Stimulated activated CD4-positive, alpha-beta T cell treated with anti-CD3 and anti-CD28 coated beads, Interleukin-2, amount 100 ng/mL, for 4 hours (primary cell): ENCODE measurements at places on chromosomes 5 and 9.

- DNase-seq, result no peak
These were observed 62.1 kb upstream of the ATG10 start for GRCh38 chr5:81909677-81910076.

GRCh38 chr9:132556235-132556634, 26.2 kb upstream of the BARHL1 start:
- no peak for DNase-seq

DNA sequence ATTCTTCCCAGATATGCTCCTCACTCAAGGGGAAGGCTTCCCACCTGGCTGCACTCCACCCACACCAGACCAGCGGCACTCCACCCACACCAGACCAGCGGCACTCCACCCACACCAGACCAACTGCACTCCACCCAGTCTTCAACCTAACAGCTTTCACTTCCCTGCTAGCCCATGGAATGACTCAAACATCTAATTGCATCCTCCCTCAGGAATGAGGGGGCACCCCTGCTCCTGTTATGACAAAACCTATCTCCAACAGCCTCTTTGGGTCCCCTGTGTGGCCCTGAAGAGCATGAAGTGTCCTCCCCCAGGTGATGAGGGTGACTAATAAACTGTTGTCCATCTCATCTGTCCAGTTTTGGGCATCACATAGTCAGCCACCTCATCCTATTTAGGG, 556.6 kb upstream of the TUSC1 start:
- DNase-seq, result no peak

DNA sequence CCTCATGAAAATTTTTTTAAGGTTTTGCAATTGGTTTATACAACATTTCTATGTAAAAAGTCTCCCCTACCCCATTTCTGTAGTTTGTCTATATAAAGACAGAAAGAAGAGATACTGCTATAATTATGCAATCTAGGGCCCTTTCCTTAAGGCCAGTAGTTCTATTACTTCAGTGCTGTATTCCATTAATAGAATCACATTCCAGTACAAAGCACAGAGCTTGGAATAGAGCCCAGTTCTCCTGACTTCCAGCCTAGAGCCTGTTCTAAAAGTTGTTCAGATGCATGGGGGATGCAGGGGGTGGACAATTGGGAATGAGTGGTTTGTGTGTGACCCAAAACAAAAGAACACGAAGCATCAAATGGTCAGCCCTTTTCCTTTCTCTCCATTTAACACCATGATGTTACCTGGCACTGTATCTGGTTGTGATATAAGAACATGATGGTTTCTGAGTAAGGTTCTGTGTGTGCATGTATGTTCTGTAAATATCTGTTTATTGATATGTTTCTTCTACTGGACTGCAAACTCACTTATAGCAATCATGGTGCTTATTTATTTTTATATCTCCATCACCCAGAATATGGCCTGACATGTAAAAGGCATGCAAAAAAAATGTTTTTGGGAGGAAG, 8.2 kb upstream of the GRAMD2B start:
- DNase-seq, result no peak

GRCh38 chr9:137269231-137269772, 8.2 kb upstream of the TOR4A start:
- DNase-seq, result no peak

GRCh38 chr5:140176031-140176387, 1.0 kb downstream of the CYSTM1 start:
- no peak for DNase-seq

- DNase-seq, result no peak
These were observed 958 bp downstream of the MYOZ3 start for GRCh38 chr5:150661821-150662596.

GRCh38 chr5:178577376-178577839, 12.8 kb downstream of the COL23A1 start:
- no peak for DNase-seq

GRCh38 chr5:72093217-72093616, 14.1 kb upstream of the MAP1B start:
- DNase-seq, result no peak

DNA sequence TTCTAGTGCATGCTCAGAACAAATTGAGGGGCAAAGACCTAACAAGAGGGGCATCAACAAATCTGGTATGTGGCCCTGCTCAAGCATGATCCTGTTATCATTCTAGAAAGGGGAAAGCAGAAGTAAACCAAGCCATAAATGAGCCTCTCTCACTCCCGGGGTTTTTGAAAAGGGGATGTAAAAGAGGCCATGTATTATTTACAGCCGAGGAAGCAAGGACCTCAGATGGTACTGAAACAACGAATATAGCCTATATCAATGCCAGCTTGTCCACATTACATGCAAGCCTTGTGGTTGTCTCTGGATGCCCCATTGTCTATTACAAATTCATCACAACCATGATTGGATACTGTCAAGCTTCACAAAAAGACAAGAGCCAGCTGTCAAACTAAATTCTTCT, 211.3 kb downstream of the DCP2 start:
- DNase-seq, result no peak

DNA sequence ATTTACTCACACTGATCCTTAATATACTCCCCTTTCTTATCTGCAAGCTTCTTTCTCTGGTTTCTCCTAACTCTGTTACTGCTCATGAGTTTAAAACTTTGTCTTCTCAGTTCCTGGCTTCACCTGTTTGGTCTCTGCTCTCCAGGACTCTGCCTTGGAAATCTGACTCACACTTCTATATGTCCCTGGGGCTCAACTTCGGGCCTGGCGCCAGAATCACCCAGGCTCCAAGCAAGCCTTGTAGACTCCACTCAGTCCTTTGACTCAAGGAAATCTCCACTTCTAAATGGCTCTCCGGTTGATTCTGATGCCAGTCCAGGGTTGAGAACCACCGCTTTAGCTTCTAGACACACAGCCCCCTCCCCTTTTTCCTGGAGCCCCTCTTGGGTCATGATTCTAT, 57.8 kb downstream of the TMC1 start:
- DNase-seq, result no peak

- no peak for DNase-seq
These were observed 15.1 kb downstream of the SLC28A3 start for GRCh38 chr9:84325347-84325973.

GRCh38 chr9:74672237-74672636, 175.1 kb downstream of the RORB start:
- no peak for DNase-seq

GRCh38 chr5:170493028-170493820, 10.6 kb upstream of the KCNIP1 start:
- no peak for DNase-seq

DNA sequence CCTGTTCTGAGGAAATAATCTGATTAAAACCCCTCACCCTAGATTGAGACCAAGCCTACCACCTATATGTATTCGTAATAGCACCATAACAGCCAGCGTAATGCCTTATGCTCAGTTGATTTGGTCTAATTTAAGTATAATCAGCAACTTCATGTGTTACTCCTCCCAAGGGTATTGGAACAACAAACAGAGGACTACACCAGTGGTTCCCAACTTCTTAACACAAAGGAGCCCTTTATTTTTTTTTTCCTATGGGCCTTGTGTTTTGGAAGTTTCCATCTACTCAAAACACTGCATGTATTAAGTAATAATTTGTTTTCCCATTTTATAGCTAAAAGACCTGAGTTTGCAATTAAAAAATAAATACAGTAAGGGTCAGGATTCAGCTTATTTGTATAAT, 140.7 kb downstream of the ADAMTSL1 start:
- no peak for DNase-seq

DNA sequence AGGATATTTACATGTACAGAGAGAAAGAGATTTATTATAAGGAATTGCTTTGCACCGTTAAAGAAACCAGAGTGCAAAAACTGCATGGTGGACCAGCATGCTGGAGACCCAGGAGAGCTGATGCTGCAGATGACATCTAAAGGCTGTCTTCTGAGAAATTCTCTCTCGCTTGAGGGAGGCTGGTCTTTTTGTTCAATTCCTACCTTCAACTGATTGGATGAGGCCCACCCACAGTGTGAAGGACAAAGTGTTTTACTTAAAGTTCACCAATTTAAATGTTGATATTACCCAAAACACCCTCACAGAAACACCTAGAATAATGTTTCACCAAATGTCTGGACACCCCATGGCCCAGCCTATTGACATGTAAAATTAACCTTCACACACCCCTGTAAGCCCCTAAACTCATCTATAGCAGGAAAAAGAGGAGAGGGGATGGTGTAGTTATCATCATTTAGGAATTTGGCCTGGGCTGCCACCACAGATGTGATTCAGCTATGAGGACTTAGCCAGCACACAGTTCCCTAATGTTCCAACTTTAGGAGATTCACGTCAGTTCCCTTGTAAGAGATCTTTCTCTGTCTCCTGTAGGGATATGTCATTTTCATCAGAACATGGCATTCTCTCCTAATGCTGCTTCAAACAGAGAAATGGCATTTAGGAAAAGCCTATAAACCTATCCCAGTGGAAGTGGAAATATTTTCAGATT, 358.2 kb upstream of the TLE4 start:
- DNase-seq, result no peak

GRCh38 chr9:99004717-99005460, 61.2 kb downstream of the COL15A1 start:
- no peak for DNase-seq

DNA sequence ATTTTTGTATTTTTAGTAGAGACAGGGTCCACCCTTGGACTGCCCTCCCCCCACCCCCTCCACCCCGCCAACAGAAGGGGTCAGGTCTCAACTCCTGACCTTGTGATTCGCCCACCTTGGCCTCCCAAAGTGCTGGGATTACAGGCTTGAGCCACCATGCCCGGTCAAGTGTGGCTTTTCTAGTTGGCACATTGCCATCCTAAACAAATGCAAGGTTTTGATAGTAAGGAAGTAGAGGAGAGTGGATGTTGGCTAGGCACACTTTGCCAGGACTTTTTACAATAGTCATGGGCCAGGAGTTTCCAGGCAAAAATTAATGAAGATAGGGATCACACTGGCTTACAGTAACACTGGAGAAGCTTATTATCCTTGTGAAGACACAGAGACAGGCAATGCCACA, 62.4 kb downstream of the GALNT12 start:
- DNase-seq, result no peak

DNA sequence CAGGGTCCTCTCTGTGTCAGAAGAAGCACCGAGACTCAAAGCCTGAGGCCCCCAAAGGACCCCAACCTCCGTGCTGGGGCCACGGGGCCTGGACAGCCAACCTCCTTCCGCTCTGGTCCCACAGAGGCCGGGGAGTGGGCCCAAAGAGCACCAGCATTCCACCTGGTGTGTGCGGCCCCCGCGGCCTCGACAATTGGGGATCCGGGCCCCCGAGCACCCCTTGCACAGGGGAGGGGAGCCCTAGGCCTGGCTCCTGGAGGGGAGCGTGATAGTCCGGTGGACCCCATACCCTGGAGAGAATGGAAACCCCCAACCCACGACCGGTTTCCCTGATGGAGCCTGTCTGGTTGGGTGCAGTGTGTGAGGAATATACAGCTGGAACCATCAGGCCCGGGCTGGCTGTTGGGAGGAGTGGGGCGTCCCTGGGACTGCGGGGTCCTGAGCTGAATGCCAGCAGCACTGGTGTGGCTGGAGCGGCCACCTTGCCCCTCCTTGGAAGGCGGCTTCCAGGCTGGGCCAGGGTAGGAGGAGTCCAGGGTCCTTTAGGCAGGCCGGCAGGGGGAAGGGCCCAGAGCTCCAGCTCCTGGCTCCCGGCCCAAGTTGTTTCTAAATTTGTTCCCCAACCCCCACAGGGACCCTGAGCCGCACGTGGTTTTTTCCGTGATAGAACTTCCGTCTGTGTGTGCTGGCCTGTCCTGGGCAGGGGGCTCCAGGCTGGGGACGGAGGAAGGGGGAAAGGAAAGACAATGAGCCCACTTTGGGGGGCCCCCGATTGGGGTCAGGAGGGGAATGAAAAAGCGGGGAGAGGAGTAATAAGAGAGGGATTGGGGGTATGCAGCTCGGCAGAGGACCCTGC, 825 bp upstream of the TOR4A start:
- DNase-seq, result no peak

DNA sequence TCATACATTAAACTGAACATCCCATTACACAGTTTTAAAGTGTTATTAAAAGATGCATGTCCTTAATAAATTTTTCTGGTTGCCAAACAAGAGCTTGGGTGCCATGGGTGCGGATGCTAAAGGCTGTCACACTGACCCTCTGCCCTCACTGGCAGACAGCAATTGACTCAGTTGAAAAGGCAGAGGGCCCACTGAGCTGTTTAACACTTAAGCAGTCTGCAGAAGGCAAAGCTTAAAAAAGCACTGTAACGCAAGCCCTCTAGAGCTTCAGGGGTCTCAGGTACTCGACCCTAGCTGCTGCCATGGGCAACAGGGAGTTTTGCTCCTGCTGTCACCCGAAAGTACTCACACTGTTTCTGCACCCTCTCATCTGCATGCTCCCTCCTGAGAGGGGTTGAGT, 726.4 kb upstream of the TYRP1 start:
- DNase-seq, result no peak

DNA sequence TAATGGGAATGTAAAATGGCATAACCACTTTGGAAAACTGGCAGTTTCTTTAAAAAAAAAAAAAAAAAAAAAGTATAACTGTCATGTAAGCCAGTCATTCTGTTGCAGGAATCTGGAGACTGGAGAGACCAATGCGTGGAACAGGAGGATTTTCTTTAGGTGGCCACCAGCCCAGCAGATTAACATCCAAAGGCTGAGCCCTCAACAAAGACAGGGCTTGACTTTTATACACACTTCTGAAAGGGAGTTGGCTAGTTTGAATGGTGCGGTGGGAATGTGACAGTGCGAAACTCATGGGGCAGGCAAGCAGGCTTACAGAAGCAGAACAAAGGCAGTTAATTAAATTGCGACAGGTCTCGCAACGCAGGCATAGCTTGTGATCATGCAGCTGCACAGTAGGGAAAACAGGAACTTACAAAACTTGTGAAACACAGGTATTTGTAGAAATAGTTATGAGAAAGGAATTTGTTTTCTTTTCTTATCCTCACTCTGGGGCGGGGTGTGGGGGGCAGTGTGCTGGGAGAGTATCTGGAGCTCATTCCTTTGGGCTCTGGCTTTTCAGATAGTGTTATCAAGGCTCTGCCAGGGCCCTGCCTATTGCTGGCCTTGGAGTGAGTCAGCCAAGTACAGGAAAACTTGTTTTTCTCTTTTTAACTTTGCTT, 12.0 kb downstream of the UIMC1 start:
- no peak for DNase-seq

GRCh38 chr5:66952153-66952552, 244.4 kb downstream of the CD180 start:
- no peak for DNase-seq

- no peak for DNase-seq
These were observed 602.6 kb upstream of the DMAC1 start for GRCh38 chr9:8401961-8402705.

DNA sequence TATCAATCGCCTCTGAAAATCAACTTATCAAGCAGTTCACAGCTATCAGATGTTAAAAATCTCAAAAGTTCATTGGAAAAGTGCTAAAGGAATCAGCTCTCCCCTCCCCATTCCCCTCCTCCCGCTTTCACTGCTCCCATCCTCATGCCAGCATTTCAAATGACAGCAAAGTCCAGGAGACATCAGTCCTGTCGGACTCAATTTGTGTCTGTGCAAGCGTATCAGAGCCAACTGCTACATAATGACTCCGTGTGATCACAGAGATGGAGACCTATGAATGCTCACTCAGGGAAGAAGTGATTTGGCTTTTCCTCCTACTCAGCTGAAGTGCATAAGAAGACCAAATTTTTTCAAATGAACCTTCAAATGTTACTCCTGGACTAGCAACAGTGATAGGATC, 937.2 kb upstream of the DMAC1 start:
- no peak for DNase-seq

GRCh38 chr5:79235261-79235633, 684 bp upstream of the JMY start:
- DNase-seq, result no peak

- DNase-seq, result no peak
These were observed 58.4 kb upstream of the ASTN2 start for GRCh38 chr9:117473293-117473692.
